Liver (tissue), 10 donors: ENCODE measurements at places on chromosomes 12 and 14. TPM values are rescaled to one million over a fixed set of nuclear protein-coding genes. Genes with fewer than 3 reads are reported as not detected.

DNA sequence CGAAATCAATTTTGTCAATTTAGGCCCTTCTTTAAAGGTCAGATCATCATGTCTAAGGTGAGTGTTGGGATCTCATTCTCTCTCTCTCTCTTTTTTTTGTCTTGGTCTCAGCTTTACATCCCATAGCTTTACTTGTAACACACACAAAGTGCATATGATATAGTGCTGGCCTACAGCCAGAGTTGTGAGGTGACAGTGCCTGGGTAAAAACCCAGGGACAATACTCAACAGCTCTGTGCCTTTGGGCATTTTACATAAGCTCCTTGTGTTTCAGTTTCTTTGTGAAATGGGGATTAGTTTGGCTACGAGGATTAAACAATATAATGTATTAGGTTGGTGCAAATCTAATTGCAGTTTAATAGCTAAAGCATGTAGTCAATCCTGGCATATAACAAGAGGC is 40.2 kb downstream of the GRIP1 start:
- no peak for DNase-seq
- H3K27me3 ChIP-seq = peaks cover 6% of the 10 kb centered on the region
- no peaks in the 10 kb centered on the region for H3K36me3 ChIP-seq
- no peak overlapping the region for H3K4me3 ChIP-seq
- H3K4me1 ChIP-seq = no peaks in the 10 kb centered on the region

DNA sequence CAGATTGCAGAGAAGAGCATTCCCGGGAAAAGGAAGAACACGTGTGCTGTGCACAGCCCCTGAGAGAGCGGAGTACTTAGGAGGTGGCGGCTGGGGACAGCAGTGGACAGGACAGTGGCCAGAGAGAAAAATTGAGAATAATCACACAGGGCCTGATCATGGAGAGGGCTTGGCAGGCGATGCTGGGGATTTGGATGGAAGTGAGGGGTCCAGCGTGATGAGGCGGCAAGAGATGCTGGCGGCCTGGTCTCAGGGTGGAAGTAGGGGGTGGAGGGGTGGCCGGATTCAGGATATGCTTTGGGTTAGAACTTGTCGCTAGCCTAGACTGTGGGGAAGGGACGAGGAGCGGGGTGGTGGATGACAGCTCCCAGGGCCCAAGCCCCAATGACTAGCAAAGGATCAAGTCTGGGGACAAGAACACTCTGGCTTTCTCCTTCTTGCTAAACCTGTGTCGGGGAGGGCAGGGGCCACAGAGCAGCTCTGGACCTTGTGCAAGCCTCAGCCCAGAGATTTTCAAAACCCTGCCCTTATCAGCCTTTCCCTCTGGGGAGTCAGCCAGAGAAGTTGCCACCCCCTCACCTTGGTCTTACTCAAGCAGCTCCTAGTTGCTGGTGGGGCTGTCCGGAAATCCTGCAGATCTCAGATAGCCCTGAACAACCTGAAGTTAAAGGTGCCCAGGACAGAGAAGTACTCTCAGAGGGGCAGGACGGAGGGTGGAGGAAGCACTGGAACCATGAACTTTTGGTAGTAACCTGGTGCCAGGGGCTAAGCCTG is 1.3 kb downstream of the HVCN1 start:
- no peaks in the 10 kb centered on the region for H3K27me3 ChIP-seq
- no peak overlapping the region for H3K27ac ChIP-seq
- peaks cover 8% of the 10 kb centered on the region for H3K4me1 ChIP-seq
- H3K36me3 ChIP-seq = no peaks in the 10 kb centered on the region

DNA sequence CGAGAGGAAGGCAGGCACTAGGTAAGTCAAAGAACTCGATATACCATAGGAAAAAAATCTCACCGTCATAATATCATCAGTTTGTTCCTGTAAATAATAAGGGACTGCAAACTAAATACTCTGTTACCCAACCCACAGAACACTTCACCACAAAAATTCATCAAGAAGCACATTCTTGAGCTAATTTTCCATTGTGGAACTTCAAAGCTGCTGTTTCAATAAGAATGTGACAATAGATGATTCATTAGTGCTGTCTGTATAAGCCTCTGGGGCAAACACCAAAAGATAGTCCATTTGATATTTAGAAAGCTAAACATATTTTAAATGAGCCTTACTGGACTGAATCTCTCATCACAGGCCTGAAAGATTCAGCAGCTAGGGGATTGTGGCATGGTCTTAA is 219.4 kb downstream of the KSR2 start:
- H3K27me3 ChIP-seq = no peaks in the 10 kb centered on the region
- no peak overlapping the region for H3K27ac ChIP-seq
- no peaks in the 10 kb centered on the region for H3K36me3 ChIP-seq
- no peaks in the 10 kb centered on the region for H3K4me1 ChIP-seq
- DNase-seq = no peak

DNA sequence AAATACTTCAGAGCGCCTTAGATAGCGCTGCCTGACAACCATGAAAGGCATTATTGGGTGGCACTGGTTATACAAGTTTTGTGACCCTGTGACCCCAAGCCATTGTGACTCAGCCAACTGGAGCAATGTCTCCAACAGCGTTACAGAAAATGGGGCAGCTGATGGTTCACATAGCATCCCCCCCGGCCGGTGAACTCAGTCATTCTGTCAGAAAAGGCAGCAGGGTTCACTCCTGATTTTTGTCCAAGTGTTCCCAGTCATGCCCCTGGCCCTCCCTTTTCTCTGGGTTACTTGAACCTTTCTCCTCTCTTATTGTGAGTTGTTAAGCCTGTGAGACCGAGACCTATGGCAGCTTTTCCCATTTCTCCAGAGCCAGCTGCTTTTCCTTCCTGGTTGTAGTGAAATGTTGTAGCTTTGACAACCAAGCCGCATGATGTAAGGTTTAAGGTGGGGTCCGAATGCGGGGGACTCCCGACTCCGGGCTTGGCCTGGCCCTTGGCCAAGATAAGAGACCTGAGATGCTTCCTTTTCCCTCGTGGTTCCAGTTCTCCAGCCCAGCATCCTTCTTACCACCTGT is 22.0 kb downstream of the CD9 start:
- H3K27ac ChIP-seq = no peak overlapping the region
- H3K4me1 ChIP-seq = peaks cover 2% of the 10 kb centered on the region
- H3K27me3 ChIP-seq = no peaks in the 10 kb centered on the region
- no peak overlapping the region for H3K4me3 ChIP-seq
- no peaks in the 10 kb centered on the region for H3K36me3 ChIP-seq

- no peaks in the 10 kb centered on the region for H3K27me3 ChIP-seq
- no peaks in the 10 kb centered on the region for H3K4me1 ChIP-seq
- no peak overlapping the region for H3K27ac ChIP-seq
Measured at GRCh38 chr12:64549108-64549507, 61.2 kb upstream of the RASSF3 start.

DNA sequence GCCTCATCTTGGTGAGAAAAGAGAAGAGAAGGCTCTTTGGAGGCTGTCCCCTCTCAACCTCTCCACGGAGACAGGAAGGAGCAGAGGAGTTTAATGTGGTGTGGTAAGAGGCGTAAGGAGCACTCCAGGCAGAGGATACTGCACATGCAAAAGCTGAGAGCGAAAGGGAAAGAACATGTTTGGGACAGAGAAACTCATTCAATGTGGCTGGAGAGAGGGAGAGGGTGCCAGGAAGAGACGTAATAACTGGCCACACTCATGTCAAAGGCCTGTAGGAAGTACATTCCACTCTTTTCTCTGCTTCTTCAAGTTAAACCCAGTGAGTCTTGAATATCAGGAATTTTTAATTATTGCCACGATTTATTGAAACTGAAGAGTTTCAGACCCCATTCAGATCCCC is 12.0 kb downstream of the VDR start:
- no peaks in the 10 kb centered on the region for H3K4me1 ChIP-seq
- H3K27me3 ChIP-seq = no peaks in the 10 kb centered on the region
- H3K36me3 ChIP-seq = no peaks in the 10 kb centered on the region
- H3K27ac ChIP-seq = no peak overlapping the region
- H3K4me3 ChIP-seq = no peak overlapping the region

- no peak for DNase-seq
- no peak overlapping the region for H3K4me3 ChIP-seq
- no peaks in the 10 kb centered on the region for H3K27me3 ChIP-seq
- no peaks in the 10 kb centered on the region for H3K36me3 ChIP-seq
- H3K4me1 ChIP-seq = no peaks in the 10 kb centered on the region
Measured at GRCh38 chr14:52399104-52399503, 85.0 kb downstream of the PTGER2 start.

GRCh38 chr14:93549595-93549994 is 118.9 kb downstream of the UNC79 start:
- H3K27ac ChIP-seq = no peak overlapping the region
- H3K4me1 ChIP-seq = no peaks in the 10 kb centered on the region
- no peaks in the 10 kb centered on the region for H3K27me3 ChIP-seq
- H3K4me3 ChIP-seq = no peak overlapping the region
- H3K36me3 ChIP-seq = no peaks in the 10 kb centered on the region

GRCh38 chr12:66140731-66141130 is 10.2 kb upstream of the LLPH start:
- peaks cover 4% of the 10 kb centered on the region for H3K36me3 ChIP-seq
- H3K4me3 ChIP-seq = no peak overlapping the region
- no peaks in the 10 kb centered on the region for H3K27me3 ChIP-seq
- DNase-seq = no peak
- H3K27ac ChIP-seq = no peak overlapping the region

DNA sequence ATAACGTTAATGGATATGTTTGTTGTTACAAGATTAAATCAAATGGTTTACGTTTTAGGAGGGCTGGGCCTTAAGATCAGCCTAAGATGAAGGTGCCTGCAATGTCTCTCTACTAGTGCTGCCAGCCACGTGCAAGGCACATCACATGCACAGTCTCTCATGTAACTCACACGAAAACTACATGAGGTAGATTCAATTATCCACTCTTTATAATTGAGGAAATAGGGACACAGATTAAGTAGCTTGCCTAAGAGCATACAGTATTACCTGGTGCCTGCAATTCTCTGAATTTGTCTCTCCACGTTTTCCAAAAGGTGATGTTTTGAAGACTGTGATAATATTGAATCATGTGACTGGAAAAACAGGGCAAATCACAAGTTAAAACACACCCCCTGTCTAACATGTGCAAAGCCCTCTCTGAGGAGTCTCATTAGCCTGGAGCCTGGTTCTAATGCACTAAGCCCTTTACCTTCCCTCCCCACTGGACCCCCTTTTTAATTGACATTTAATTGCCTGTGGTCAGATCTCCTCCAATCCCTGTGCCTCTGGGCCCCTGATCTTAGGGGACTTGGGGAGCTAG is 14.6 kb upstream of the ATP2A2 start:
- H3K4me1 ChIP-seq = peaks cover 9% of the 10 kb centered on the region
- no peak overlapping the region for H3K4me3 ChIP-seq
- H3K27ac ChIP-seq = no peak overlapping the region
- no peaks in the 10 kb centered on the region for H3K27me3 ChIP-seq
- H3K36me3 ChIP-seq = no peaks in the 10 kb centered on the region
- DNase-seq = no peak

- no peak overlapping the region for H3K27ac ChIP-seq
- no peaks in the 10 kb centered on the region for H3K36me3 ChIP-seq
- H3K4me1 ChIP-seq = peaks cover 11% of the 10 kb centered on the region
- H3K27me3 ChIP-seq = no peaks in the 10 kb centered on the region
Measured at GRCh38 chr14:34425095-34425851, 36.8 kb downstream of the SPTSSA start.

- no peaks in the 10 kb centered on the region for H3K4me1 ChIP-seq
- DNase-seq = no peak
- H3K27ac ChIP-seq = no peak overlapping the region
- H3K27me3 ChIP-seq = no peaks in the 10 kb centered on the region
- H3K4me3 ChIP-seq = no peak overlapping the region
Measured at GRCh38 chr14:30651937-30652336, 29.8 kb downstream of the SCFD1 start.

LMNTD1 gene
- not detected for total RNA-seq

MYO1H gene
- total RNA-seq = not detected

KRT6A gene
- total RNA-seq = 0.05 TPM

SERPINA3 gene
- total RNA-seq = 2,087 TPM

ZNF26 gene
- 9.5 TPM for total RNA-seq

TAS2R42 gene
- not detected for total RNA-seq

AQP5 gene
- total RNA-seq = not detected
